LNCaP clone FGC (cell line): ENCODE measurements at places on chromosomes 4 and X.

GRCh38 chr4:159884989-159885388 lies 782.1 kb downstream of the RAPGEF2 start:
- DNase-seq, result no peak

DNA sequence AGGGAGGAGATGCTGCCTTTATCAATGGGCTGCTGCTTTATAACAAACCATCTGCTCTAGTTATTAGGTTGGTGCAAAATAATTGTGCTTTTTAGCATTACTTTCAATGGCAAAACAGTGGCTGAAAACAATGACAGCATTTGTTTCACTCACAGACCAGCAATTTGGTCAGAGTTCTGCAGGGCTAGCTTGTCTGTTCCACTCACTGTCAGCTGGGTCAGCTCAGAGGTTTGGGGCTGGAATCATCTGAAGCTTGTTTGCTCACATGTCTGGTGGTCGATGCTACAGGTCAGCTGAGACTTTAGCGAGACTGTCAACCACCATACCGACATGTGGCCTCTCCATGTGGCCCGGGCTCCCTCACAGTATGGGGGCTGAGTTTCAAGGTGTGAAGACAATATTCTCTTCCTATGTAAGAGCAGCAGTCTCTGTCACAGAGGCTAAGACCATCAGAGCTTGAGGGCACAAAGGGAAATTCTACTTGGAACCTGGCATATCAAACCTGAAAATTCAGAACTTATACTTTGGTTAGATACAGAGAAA lies 81.3 kb upstream of the LIMCH1 start:
- no peak for DNase-seq

GRCh38 chr4:141215030-141215429 lies 5.7 kb upstream of the ZNF330 start:
- DNase-seq, result no peak

DNA sequence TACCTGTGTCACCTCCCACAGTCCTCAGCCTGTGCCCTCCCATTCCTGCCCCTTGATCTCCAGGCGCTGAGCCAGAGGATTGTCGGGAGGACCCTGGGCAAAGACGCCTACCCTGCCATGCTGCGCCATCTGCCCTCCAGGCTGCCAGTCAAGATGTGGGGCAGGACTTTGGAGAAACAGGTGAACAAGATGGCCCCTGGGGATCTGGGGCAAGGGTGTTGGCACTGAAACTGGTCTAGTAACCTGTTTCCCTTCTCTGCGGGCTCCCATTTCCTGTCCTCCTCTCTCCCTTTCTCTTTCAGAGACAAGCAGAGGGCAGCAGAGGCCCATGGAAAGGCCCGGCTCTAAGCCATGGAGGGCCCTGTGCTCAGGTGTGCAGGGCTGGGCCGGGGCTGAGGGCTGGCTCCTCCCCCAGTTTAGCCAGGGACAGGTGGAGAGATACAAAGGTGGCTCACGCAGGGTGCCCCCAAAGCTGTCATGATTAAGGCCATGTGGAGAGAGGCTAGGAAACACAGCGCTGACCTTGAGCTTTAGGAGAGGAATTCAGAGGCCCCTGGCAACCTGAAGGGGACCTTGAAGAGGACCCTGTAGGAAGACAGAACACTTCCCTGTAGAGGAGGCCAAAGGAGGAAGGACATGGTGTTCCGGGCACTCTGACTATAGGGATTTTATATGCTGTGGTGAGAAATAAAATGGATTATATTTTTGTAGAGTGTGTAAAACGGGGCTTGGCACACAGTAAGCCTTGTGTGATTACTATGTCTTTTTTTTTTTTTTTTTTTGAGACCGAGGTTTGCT lies at the start of gene GLOD5:
Gene GLOD5 (plus strand): TSS at position 74 of the 798 bp plus-strand sequence. CDS start 44 bp downstream, at position 118.
- peak; percentile 79 for DNase-seq

DNA sequence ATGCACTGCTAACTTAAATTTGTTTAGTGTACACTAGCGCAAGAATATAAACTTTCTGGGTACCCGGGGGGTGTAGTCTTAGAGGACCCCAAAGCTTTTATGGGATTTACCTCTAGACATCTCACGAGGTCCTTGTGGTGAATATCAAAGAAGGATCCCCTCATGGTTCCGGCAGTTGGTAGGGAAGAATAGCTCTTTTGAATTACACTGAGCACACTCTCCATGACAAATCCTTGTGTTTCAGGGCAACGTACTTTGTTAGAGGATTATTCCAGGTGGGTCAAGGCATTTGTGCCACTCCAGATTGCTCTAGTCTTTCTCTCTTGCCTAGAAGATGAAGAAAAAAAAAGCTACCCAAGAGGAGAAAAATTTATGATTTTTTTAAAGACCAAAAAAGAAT lies 387.6 kb downstream of the PDHA2 start:
- no peak for DNase-seq

GRCh38 chr4:139668036-139668435 lies 2.4 kb downstream of the MGST2 start:
- DNase-seq, result peak; percentile 72

DNA sequence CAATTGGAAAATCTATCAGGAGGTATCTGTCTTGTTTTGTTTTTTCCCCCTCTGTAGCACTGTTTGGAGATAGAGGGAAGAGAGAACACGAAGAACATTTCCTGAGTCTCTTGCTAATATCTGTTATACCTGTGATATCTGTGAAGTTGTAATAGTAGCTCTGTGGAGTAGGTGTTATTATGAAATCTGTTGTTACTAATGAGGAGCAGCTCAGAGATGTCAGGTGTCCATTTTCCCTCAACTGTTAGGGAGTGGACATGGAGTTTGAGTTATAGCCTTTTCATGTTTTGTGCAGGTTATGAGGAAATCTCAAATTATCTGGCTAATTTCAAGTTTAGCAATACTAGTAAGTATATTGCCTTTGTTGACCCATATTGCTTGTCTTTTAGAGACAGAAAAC lies 52.4 kb downstream of the SEC24B start:
- no peak for DNase-seq

DNA sequence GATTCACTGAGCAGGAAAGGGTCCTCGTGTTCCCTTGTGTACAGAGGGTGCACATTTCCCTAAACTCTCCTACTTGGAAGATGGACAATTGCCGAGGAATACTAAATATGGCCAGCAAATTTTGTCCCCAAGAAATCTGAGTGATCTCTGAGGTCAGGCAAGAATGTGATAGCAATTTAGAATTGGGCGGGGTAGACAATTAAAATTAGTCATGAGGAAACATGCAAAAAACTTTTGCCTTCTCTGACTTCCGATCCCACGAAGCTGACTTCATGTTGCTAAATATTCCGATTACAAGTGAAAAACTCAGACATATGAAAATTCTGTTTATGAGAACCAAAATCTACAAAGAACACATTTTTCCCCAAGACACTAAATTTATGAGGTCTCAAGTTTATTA lies 453.9 kb upstream of the ZFP42 start:
- DNase-seq, result no peak
